ENCODE measurements at places on chromosomes 5 and 9.
A peak's percentile ranks its signal among the peaks of the same experiment; 100 is the strongest.

DNA sequence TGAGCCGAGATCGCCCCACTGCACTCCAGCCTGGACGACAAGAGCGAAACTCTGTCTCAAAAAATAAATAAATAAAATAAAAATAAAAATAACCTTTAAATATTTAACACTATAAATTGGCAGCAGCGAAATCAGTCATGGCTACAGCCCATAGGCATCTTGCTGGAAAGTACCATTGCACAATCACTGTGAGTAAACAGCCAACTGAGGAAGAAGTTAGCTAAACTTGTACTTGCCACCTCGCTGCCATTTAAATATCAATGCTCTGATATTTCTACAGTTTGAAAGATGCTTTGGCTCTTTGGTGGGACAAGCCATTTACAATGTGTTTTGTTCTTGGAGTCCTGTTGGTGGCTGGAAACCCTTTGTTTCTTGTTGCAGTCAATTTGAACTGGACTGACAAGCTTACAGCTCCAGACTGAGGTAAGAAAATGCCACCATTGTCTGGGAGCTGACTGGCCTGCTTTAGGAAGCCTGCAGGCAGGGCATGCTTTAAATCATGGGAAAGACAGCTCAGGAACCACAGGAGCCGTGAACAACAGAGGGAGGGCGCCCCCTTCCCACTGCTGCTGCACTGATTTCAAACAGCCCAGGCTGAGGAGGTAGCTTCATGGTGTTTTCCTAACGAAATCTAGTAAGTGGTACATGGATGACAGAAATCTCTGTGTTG lies 322.8 kb upstream of the RFX3 start:
- peak; percentile 20 for DNase-seq

DNA sequence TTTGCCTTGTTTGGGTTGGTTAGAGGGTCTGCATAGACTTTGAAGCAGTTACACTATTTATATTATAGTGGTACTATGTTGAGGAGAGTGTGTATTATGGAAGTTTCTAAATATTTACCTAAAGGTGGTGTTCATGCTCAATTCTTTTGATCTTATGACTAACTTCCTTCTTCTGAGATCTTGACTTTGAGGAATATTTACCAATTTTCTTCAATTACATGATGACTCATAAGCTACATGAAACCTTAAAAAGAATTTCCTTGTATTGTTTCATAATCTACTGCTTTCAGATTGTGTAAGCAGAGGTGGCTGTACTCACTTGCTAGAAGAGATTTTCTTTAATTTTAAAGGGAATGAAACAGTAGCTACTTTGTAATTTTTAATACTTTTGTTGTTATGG lies 276.1 kb downstream of the TAF11L14 start:
- no peak for DNase-seq

GRCh38 chr9:131645078-131645776 lies 94.6 kb downstream of the RAPGEF1 start:
- DNase-seq = no peak

GRCh38 chr5:7615566-7616061 lies 219.7 kb downstream of the ADCY2 start:
- no peak for DNase-seq

GRCh38 chr5:117733051-117733450 lies 1158.4 kb upstream of the SEMA6A start:
- no peak for DNase-seq

- DNase-seq = peak; percentile 9
Observed at GRCh38 chr5:35248843-35249780, 18.8 kb upstream of the PRLR start.

DNA sequence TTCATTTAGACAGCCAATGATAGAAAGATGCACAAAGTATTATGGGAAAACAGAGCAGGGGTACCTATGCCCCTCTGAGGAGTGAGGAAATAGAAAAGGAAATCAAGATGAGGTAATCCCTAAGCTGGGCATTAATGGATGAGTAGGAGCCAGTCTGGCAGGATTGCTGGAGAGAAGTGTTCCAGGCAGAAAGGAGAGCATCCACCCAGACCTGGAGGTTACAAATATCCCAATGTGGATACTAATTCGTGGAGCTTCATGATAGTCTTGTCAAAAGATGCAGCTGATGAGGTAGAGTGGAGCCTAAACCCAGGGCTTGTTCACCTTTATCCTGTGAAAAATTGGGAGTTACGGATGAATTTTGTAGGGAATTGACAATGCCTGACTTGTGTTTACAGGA lies 328.0 kb downstream of the ZNF608 start:
- no peak for DNase-seq

GRCh38 chr5:172459783-172460165 lies 5.4 kb upstream of the SH3PXD2B start:
- no peak for DNase-seq

DNA sequence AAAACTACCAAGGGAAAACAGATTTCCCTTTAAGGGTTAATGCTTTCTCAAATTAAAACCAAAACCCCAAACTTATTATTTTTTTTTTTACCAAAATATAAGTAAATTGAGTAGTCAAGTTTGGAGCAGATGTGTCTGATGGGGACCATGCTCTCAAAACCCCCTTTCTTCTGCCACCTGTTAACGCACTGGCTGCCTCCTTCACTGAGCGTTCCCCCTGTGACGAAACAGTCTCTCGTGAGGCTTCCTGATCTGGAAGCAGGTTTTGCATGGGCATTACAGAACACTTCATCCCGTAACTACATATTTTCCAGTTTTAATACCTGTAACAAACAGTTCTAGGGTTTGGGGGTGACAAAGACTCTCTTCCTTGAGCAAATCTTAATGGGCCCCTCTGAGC lies 59.4 kb downstream of the ANKH start:
- no peak for DNase-seq

- no peak for DNase-seq
Observed at GRCh38 chr5:79201206-79201605, 34.7 kb upstream of the JMY start.

GRCh38 chr5:32127711-32128110 lies 46.4 kb downstream of the GOLPH3 start:
- no peak for DNase-seq

- DNase-seq = no peak
Observed at GRCh38 chr5:103667068-103667467, 104.5 kb upstream of the NUDT12 start.

DNA sequence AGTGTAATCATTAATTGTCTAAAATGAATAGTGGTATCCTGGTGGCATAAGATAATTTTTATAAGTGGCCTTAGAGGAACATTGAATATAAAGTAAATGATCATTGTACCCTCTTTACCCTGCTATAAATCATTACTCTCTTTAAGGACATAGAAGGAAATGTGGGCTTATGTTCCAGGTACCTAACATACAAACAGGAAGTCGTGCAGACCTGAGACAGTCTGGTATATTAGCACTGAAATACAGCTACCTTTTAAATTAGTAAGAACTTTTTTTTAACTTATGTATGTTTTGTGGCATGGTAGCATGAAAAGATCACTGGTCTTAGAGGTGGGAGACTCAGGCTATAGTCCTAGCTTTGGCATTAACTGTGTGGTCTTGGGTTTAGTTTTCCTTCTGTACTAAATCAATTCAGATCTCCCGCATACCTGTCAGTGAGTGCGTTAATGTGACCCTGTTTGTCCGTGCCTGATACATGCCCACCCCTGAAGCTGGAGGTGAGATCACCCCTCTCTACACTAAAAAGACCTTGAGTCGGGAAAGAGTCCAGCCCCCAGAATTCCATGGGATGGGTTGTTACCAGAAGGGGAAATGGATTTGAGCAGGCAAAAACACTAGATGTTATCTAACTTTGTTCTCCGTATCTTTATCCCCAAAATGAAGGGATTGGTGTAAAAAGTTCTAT lies 59.4 kb upstream of the ERBIN start:
- no peak for DNase-seq

DNA sequence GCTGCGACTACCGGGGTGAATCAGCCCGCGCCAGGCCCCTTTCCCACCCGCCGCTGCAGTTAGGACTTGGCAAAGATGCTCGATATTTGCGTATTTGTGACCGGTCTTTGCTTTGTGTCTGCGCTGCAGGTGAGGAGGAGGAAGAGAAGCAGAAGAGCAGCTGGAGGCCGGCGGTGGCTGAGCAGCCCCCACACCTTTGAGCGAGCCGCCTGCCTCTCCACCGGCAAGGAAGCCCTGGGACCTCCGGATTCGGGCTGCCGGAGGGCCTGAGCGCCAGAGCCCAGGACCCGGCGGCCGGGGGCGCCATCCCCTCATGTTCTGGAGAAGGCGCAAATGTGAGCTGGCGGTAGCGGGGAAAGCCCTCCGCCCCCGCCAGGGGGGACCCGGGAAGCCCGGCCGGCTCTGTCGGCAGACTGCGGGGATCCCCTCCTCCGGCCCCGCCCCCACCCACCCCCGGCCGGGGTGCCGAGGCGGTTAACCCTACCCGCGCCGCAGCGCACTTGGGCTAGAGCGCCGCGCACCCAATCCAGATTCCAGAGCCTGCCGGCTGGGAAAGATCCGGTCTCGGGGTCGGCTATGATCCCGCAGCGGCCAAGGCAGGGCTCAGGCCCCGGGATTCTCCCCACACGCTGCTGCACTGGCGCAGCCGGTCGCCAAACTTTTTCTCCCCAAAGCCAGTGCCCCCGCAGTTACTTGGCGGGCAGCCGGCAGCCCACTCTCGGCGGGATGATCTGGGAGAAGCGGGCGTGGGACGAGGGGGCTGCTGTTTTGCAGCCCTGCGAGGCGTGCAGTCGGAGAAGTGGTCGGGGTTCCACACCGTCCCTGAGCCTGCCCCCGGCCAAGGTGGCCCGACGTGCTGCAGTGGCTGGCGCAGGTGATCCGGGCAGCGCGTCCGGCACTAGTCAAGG lies 800 bp upstream of the KCNN2 start:
- no peak for DNase-seq

DNA sequence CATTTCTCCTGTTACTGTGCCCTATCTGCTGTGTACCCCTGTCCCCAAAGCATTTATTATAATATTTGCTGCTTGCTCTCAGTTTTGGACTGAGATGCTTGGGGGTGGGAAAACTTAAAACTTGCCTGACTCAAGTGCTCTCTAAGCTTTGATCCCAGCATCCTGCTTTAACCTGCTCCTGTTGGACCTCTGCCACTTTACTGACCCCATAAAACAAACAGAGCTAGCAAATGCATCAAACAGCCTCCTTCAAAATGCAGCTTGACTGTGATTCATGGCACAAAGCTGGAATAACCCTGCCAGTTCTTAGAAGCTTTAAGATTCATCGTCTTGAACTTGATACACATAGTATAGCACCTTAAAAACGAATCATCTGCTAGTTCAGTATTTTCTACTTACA lies 212.5 kb downstream of the DEPDC1B start:
- DNase-seq = no peak

GRCh38 chr9:100027543-100027942 lies 71.3 kb downstream of the ERP44 start:
- no peak for DNase-seq

DNA sequence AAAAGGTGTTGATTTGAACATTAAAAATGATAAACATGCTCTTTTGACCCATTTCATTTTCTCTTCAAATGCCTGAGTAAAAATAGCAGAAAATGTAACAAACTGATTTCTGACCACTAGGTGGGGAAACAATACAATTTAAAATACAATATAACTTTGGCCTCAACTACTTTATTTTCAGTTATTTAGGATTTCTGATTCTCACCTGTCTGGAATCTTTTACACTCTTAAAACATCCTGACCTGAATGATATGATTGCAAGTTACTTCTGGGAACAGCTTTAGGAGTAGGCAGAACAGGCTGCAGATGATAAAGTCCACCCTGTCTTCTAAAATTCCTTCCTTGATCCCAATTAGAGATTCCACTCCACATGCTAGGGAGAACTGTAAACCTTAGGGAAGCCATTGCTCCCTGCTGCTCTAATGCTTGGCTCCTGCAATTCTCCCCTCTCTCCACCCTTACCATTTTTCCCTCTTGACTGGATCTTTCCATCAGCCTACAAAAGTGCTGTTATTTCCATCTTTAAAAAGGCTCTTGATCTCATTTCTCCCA lies 70.3 kb downstream of the FYB1 start:
- DNase-seq = no peak

- no peak for DNase-seq
Observed at GRCh38 chr5:138961221-138961620, 86.1 kb upstream of the LRRTM2 start.

DNA sequence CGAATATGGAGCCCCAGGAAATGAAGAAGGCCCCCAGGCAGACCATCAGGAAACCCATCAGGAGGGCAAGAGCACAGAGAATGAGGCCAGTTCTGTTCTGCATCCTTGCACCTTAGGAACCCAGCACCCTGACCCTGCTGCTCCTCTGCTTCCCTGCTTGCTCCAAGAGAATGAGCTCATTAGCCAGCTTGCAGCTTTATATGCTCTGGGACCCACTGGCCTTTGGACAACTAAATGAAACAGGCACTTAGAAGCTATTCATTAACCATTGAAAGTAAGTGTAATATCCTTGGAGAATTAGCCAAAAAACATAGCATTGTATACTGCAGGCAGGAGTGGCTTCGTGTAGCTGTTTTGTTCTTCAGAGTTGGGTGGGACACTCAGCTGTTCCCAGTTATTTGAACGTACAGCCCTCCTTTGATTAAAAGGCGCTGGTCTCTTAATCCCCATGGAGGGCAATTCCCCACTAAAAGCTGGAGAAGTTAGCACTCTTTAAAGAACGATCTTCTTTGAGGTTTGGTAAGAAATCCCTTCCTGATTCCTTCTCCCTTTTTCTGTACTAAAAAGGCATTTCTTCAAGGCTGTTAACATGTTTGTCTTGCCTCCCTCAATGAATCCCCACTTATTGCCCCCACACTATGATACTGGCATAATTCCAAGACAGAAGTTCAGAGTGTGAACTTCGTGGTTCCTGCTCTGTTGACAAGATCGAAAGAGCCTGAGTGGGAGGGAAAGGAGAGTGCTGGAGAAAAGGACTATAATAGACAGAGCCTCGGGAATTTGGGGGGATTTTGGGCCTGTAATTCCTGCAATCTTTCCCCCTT lies at the start of gene TMEM252:
TSS of gene TMEM252 (minus strand) at position 172 of the 824 bp plus-strand sequence. CDS start at position 103, 69 bp downstream.
- DNase-seq = peak; percentile 93

DNA sequence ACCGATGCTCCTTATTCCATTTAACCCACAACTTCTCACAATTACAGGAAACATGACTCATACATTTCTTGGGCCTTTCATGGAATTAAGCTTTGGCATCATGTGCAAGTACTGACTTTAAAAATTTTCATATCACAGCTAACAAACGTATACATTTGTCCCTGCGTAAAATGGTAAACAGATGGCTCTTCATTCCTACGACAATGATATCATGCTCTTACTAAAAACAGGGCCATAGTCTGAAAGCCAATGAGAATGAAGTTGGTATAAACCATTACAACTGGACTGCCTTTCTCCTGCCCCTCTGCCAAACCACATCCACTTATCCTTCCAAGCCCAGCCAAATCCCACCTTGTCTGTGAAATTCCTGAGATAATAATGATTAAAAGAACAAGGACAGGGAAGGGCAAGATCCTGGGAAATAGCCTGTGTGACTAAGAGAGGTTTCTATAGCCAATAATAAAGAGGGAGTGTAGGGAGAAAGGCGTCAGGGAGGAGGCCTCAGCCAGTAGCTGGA lies 44.9 kb upstream of the ZNF366 start:
- peak; percentile 77 for DNase-seq

GRCh38 chr9:114039484-114039883 lies 38.6 kb downstream of the AMBP start:
- DNase-seq = no peak

DNA sequence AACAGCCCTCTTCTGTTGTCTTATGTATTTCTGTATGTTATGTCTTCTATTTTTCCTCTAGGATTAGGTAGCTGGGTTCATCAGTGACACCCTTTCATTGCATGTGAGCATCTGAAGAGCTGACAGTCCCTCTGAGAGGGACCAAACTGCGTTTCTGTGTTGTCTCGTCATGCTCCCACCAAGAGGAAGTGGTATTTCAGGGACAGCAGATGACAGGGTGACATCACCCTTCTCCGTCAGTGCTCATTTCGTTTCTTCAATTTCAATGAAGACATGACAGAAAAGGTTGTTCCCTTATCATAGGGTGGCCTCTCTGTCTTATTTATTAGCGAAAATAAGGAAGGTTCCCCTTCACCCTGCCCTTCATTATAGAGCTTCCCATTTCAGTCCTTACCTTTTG lies 225.9 kb upstream of the NR4A3 start:
- no peak for DNase-seq
